Osteoblast (primary cell): ENCODE measurements at places on chromosomes 6 and 20. TPM values are rescaled to one million over a fixed set of nuclear protein-coding genes. Genes with fewer than 3 reads are reported as not detected.

DNA sequence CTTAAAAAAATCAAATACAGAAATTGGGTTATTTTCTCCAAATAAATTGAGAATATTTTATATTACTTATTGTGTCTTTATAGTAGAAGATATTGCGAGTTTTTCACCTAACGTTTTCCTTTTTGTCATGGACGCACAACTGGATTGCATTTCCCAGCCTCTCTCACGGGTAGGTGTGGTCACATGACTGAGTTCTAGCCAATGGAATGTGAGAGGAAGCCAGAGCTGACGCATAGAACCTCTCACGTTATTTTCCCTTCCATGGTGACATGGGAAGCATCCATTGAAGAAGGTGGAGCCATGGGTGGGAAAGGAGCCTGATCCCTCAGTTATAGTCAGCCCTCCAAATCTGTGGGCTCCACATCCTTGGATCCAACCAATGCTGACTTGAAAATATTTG is 155.9 kb upstream of the UST start:
- peak; percentile 9 for DNase-seq

DNA sequence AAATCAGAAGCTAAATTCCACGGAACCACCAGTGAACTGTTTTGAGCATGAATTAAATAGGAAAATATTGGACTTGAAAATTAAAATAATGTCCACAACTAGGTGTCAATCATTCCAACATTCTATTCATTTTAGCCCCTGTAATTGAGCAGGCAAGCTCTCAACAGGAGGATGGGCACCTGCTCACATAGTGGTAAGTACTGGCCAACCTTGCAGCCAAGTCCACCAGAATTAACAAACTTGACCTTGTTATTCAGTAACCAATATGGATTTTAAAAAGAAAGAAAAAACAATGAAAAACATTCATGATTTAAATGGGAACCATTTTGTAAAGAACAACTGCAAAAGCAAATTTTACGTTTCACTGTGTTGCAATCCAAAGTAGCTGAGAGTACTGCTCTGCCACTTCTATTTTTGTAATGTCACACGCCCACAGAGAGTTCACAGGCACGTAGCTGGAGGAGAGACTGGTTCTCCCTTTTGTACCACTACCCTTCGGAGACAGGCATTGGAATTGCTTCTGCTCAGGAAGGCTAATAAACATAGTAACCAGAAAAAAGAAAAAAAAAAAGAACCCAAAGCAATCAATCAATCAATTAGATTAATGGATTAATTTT is 75.2 kb upstream of the F13A1 start:
- DNase-seq: no peak

- peak; percentile 46 for DNase-seq
Observed at GRCh38 chr6:40484066-40484465, 103.1 kb downstream of the LRFN2 start.

GRCh38 chr6:130889423-130889822 is 62.2 kb downstream of the SMLR1 start:
- no peak for DNase-seq

DNA sequence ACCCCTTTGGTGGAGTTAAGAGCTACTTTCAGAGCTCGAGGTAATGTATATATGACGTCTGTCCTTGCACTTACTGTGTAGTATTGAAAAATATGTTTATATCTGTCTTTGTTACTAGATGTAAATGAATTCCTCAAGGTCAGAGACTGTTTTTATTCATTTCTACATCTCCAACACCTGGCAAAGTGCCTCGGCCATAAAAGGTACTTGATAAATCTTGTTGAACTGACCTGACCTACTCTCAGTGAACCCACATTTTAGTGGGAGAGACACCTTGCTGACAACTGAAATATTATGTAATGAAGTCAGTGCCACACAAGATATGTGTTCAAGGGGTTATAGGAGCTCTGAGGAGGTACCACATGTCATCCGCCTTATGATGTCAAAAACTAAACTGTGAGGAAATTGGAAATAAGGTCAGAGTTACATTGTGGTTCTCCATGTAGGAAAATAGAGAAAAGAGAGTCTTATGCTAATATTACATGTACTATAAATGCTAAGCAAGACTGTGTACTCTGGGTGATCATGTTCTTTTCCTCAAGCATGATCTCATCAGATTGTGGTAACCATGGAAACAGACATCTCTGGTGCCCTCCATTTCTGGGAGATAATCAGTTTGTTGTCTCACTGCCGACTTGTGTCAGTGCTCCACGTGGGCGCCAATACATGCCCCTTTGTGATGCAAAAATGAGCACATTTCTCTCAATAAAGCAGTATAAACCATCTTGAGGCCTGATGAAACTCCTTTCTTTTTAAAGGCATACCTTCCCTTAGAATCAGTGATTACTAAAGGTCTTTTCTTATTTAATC is 5.7 kb upstream of the TMEM30A start:
- no peak for DNase-seq

DNA sequence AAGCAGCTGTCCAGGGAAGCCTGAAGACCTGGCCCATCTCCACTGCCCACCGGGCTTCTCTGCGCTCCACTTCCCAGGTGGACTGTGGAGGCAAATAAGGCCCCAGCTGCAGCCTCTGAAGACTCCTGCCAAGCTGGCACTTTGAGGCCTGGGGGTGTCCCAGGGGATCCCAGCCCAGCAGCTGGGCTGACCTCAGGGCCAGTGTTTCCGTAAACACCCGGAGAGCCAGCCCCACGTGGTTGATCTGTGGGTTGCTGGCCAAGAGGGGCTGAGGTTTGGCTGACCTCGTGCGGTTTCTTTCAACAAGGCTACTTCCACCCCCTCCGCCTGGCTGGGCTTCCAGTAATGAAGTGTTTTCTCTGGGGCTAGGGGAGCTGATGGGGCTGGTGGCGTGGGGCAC is 12.4 kb upstream of the CCN5 start:
- DNase-seq: peak; percentile 95

GRCh38 chr20:38094373-38094891 is 60.9 kb downstream of the RPRD1B start:
- no peak for DNase-seq

DNA sequence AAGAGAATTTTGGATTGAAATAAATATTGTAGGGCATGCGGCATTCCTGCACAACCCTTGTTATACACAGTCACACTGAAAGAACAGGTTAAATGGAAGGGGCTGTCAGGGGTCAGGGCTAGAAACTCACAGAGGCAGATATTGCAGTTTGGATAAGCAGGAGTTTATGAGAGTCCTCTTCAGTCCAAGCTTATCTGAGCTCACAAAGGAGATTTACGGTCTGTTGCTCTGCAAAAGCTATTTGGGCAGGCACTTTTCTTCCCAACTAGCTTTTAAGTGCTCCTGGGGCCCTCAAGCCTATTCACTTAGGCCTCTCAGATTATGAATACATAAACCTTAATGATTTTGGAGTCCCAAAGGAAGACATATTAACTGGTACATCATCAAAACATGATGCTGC is 156.2 kb downstream of the SOX4 start:
- no peak for DNase-seq

DNA sequence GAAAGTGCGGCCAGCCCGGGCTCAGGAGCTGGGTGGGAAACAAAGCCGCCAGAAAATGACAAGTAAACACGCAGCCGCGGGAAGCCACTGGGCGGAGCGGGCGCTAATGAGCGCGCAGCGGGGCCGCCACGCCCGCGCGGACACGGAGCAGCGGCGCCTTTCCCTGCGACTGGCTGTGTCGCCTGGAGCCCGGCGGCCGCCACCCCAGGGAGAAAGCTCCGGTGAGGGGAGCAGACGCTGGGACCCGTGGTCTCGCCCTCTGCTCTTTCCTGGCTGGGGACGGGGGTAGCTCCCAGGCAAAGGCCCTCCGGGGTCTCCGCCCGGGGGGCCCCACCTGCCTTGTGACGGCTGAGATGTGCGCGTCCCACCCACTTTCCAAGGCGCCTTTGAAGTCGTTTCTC is 54.9 kb downstream of the PRR18 start:
- DNase-seq: no peak

DNA sequence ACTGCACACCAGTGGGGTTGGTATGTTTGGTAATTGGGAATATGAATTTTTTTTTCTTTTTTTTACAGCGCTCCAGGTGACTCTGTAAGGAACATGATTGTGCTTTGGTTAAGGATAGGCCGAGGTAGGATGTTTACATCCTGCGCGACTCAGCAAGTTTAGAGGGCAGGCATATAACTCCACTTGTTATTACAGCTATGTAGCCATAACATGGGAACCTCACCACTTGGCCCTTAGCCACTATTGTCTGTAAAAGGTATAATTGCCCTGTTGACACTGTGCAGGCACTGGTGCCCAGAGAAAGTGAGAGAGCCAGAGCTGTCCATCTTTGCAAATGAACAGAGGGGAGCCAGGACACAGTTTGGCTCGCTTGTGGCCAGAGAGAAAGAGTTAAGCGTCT is 172.9 kb downstream of the MCHR2 start:
- DNase-seq: no peak

DNA sequence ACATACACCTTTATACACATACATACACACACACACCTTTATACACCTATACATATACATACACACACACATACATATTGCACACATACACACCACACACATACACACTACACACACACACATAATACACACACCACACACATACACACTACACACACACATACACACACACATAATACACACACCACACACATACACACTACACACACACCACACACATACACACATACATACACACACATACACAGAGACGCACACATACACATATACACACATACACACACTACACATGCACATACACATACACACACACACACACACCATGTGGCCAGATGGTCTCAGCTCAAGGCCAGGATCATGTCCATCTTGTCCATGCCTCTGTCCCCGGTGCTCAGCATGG is 25.7 kb downstream of the BPIFB1 start:
- no peak for DNase-seq

GRCh38 chr6:34485321-34486060 is 19.6 kb downstream of the PACSIN1 start:
- DNase-seq: no peak

GRCh38 chr6:40894962-40895799 is 143.8 kb downstream of the UNC5CL start:
- peak; percentile 88 for DNase-seq

GRCh38 chr20:51385646-51386530 is 156.6 kb downstream of the NFATC2 start:
- DNase-seq: peak; percentile 84

DNA sequence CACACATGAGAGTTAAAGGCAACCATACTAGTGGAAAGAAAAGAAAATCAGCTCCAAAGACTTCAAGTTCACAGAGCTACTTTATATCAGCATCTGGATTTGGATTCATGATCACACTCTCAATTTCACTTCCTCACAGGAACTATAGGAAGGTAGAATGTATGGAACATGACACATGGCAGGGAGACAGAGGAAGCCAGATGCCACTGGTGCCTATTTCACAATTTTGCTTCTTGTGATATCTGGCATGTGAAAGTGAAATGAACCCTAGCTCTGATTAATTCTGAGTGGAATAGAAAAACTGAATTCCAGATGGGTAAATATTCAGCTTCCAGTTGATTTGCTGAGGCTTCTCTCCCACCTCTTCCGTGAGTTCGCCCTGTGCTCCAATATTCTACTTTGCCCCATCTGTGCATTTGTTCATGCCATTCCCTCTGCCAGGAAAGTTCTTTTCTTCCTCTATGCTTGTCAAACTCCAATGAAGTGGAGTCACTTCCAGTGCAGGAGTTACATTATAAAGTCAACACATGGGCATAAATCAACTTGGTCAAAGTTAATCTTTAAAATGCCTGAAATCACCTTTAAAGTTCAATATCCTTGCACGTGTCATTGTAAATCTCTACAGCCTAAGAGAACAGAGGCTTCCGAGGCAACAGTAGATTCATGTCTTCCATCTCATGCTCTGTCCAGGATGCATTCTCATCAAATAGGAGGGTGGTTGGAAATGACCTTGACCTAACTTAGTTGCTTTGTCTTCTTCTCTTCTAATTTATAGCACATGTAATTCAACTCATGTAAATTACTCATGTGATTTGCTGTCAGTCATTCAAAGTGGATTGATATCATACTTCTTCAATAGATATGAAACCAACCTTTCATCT is 275.3 kb downstream of the HIVEP2 start:
- DNase-seq: no peak

DNA sequence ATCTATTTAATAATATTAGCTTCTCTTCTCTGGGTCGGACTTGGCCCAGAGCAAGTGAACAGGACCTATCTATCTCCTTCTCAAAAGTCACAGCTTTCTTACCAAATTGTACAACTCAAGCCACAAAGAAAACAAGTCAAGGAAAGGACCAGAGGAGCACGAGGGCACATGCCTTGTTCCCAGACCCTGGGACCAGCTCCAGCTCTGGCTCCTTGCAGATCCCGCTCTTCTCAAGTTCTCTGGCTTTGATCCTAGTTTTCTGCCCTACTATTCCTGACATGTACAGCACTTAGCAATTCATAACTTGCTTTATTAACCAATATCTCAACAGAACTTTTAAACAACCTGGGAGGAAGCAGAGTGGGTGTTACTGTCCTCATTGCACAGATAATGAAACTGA is 185.9 kb downstream of the ESR1 start:
- DNase-seq: no peak

DNA sequence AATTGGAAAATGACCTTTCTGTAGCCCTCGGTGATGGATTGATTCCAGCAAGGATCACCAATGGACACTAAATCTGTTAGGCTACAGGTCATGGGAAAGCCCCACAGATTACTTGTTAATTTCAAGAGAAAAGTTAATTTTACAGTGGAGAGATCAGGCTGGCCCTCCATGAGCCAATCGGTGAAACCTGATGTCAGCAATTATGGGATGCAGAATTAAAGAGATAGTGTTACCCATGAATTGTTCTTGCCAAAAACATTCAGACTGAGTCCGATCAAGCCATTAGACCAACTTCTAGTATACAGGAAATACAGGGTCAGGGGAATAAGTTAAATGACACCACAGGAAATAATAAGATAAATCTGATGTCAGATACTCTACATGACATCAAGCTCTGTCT is 214.9 kb upstream of the SYNDIG1 start:
- DNase-seq: no peak

- no peak for DNase-seq
Observed at GRCh38 chr20:12698817-12699216, 310.0 kb upstream of the SPTLC3 start.

- DNase-seq: peak; percentile 29
Observed at GRCh38 chr20:34689486-34689885, 12.6 kb upstream of the PIGU start.

- peak; percentile 55 for DNase-seq
Observed at GRCh38 chr6:53547166-53547810, 2.4 kb upstream of the GCLC start.

- DNase-seq: no peak
Observed at GRCh38 chr20:25637247-25637646, 13.4 kb upstream of the NANP start.

- no peak for DNase-seq
Observed at GRCh38 chr20:10642856-10643559, 30.8 kb downstream of the JAG1 start.

- DNase-seq: peak; percentile 71
Observed at GRCh38 chr20:64180673-64181072, 16.4 kb downstream of the MYT1 start.

Gene CALHM6
- 0.72 and 0.88 TPM in 2 replicates for total RNA-seq

Gene SLC44A4
- not detected in 2 replicates for total RNA-seq

Gene SLC17A1
- total RNA-seq: not detected in 2 replicates

Gene BPIFB4
- total RNA-seq: not detected in 2 replicates

Gene SLC32A1
- total RNA-seq: not detected in 2 replicates

Gene SOX12
- total RNA-seq: 6.2 and 6.9 TPM in 2 replicates
